ENCODE measurements at places on chromosomes 1 and 21. TPM values are rescaled to one million over a fixed set of nuclear protein-coding genes. Genes with fewer than 3 reads are reported as not detected.

DNA sequence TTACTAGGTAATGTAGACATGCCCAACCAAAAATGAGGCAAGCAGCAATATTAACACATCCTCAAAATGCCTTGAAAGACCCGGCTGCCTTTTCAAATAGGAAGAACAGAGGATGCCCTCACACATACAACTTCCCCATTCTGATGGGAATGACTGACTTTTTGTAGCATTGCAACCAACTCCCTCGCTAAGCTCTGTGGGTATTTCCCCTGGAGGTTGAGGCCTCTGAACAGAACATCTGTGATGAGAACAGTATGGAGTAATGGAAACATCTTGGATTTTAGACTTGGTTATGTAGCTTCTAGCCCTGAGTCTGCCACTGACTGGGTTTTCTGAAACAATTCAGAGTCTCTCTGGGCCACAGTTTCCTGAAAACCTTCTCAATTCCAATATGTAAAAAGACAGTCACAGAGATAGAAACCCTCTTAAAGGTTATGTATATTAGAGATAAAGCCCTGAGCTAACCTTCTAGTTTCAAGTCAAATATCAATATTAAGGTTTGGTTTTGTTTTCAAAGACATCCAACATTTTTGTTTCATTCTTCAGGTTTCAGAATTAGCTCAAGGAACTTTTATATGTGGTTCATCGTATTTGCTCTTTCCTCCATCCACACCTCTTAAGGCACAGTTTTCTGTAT lies 311.5 kb downstream of the SETD4 start:
- no peak for DNase-seq
- H3K27ac ChIP-seq: no peak overlapping the region
- no peaks in the 10 kb centered on the region for H3K36me3 ChIP-seq
- no peak overlapping the region for H3K4me3 ChIP-seq
- H3K4me1 ChIP-seq: peaks cover 2% of the 10 kb centered on the region

SPTA1 gene
- total RNA-seq: not detected

UBASH3A gene
- total RNA-seq: 77.4 TPM

RCAN1 gene
- 8.0 TPM for total RNA-seq

FALEC gene
- total RNA-seq: 0.64 TPM

DNA sequence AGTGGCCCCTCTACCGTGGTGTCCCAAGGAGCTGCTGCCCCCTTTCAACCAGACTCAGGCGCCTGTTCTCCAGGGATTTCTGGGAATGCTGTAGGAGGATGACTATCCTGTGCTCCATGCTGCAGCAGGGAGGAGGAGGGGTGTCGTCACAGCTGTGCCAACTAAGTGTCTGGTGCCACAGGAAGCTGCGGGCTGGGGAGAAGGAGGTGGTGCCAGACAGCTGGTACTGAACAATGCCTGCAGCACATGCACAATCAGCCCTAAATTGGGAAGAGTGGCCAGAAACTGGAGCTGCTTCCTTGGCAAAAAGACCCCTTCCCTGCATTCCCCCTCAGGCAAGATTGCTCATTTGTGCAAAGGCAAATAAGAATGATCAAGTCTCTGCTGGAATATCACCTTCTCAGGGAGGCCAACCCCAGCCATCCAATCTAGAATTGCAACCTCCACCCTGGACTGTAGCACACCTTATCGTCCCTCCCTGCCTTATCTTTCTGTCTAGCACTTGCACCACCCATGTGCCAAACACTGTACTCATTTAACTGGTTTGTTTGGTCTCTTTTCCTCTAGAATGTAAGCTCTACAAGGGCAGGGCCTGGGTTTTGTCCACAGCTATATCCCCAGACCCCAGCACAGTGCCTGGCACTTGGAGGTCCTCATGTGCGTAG lies 33.3 kb downstream of the LAMB3 start:
- H3K27ac ChIP-seq: no peak overlapping the region
- no peaks in the 10 kb centered on the region for H3K36me3 ChIP-seq
- H3K4me1 ChIP-seq: peaks cover 7% of the 10 kb centered on the region
- no peak for DNase-seq
- H3K4me3 ChIP-seq: no peak overlapping the region

- H3K27ac ChIP-seq: peak overlapping the region; percentile 89
- H3K4me1 ChIP-seq: peaks cover 50% of the 10 kb centered on the region
- peak overlapping the region; percentile 99 for H3K4me3 ChIP-seq
- H3K27me3 ChIP-seq: no peaks in the 10 kb centered on the region
- DNase-seq: no peak
- peaks cover 2% of the 10 kb centered on the region for H3K36me3 ChIP-seq
Observed at GRCh38 chr1:26305667-26306289, 658 bp downstream of the UBXN11 start.

- H3K27ac ChIP-seq: no peak overlapping the region
- H3K4me1 ChIP-seq: no peaks in the 10 kb centered on the region
- DNase-seq: no peak
- H3K36me3 ChIP-seq: no peaks in the 10 kb centered on the region
- H3K27me3 ChIP-seq: no peaks in the 10 kb centered on the region
Observed at GRCh38 chr21:29487154-29487553, 188.4 kb downstream of the BACH1 start.

DNA sequence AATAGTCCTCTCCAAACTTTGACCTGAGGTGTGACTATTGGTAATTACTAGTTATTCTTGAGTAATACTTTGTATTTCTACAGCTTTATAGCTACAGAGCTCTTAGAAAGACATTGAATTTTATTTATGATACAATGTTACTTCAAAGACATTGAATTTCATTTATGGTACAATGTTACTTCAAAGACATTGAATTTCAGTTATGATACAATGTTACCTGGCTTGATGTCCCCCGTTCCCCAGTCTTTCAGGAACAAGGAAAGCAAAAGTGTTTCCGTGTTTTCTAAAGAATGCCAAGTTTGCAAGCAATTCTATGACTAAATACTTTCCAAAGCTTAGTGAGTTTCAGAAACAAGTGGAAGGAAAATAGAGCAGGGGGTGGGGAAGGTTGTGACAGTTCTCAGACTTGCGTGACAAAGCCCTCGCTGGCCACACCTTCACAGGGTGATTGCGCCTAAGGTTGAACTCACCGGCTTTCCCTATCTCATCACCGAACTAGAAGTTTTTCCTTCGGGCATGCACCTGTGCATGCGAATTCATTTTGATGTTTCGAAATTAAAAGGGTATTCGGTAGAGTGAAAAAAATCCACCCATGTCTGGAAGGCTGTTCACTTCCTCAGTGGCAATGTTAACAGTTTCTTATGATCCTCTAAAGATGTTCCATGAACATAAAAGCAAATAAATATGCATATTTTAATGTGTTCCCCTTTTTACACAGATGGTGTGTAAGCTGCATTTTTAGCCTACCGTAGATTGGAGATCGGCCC lies 909 bp upstream of the PAXBP1 start:
- peak; percentile 66 for DNase-seq
- H3K4me3 ChIP-seq: peak overlapping the region; percentile 98
- H3K36me3 ChIP-seq: peaks cover 32% of the 10 kb centered on the region
- H3K4me1 ChIP-seq: peaks cover 44% of the 10 kb centered on the region

S100A14 gene
- total RNA-seq: not detected

FCRL4 gene
- total RNA-seq: not detected

GRCh38 chr1:109730666-109731065 lies 10.2 kb downstream of the GSTM3 start:
- no peak overlapping the region for H3K27ac ChIP-seq
- no peaks in the 10 kb centered on the region for H3K27me3 ChIP-seq
- no peaks in the 10 kb centered on the region for H3K36me3 ChIP-seq
- no peak overlapping the region for H3K4me3 ChIP-seq
- DNase-seq: no peak
- H3K4me1 ChIP-seq: no peaks in the 10 kb centered on the region

GRCh38 chr21:31162827-31163226 lies 124.6 kb upstream of the KRTAP19-8 start:
- DNase-seq: no peak
- H3K27ac ChIP-seq: no peak overlapping the region
- peaks cover 49% of the 10 kb centered on the region for H3K36me3 ChIP-seq
- no peaks in the 10 kb centered on the region for H3K27me3 ChIP-seq
- peaks cover 74% of the 10 kb centered on the region for H3K4me1 ChIP-seq
- H3K4me3 ChIP-seq: no peak overlapping the region

DNA sequence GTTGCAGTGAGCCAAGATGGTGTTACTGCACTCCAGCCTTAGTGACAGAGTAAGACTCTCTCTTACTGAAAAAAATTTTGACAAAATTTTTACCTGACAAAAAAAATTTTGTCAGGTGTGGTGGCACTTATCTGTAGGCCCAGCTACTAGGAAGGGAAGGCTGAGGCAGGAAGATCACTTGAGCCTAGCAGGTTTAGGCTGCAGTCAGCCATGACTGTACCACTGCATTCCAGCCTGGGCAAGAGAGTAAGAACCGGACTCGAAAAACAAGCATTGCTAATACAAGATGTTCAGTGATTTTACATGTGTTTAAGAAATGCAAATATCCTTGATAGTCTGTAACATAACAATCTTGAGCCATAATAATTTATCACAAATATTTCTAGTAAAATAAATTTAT lies 46.9 kb downstream of the USP48 start:
- peaks cover 31% of the 10 kb centered on the region for H3K36me3 ChIP-seq
- no peaks in the 10 kb centered on the region for H3K27me3 ChIP-seq
- no peak overlapping the region for H3K27ac ChIP-seq
- H3K4me3 ChIP-seq: no peak overlapping the region
- DNase-seq: no peak

DDI2 gene
- 31.0 TPM for total RNA-seq

AMY1C gene
- not detected for total RNA-seq

DNA sequence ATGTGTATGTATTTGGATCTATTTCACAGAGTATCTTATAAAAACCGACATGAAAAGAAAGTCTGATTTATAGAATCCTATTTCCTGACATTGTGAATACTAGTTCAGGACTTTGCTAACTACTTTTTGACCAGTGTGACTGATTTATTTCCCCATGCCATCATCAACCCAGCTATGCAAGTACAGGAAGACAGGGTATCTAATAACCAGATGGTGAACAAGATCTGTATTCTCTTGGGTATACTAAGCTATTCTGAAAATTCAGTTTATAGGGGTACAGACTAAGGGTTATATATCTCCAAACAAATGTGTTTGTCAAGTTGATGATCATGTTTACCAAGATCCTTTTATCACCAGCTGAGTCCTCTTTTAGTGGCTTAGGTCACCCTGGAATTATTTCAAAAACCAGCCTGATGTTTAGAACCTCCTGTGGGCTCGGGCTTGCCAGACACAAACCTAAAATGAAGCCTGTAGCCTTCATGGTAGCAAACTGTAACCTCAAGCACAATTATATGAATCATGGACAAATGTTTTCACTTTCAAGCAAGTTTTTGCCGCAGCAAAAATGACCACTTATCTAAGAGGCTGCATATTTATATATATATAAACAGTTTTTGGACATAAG lies 185.1 kb downstream of the FGGY start:
- H3K27ac ChIP-seq: no peak overlapping the region
- H3K4me1 ChIP-seq: peaks cover 7% of the 10 kb centered on the region
- H3K27me3 ChIP-seq: peaks cover 1% of the 10 kb centered on the region

- no peak overlapping the region for H3K4me3 ChIP-seq
- no peaks in the 10 kb centered on the region for H3K36me3 ChIP-seq
- no peak overlapping the region for H3K27ac ChIP-seq
- DNase-seq: no peak
- H3K27me3 ChIP-seq: no peaks in the 10 kb centered on the region
Observed at GRCh38 chr21:21463456-21463855, 465.2 kb downstream of the NCAM2 start.

GRCh38 chr1:215228193-215228592 lies 145.7 kb downstream of the KCNK2 start:
- no peak overlapping the region for H3K27ac ChIP-seq
- no peak for DNase-seq

GRCh38 chr1:67823615-67824014 lies 9.7 kb downstream of the GNG12 start:
- H3K27me3 ChIP-seq: peaks cover 28% of the 10 kb centered on the region
- H3K36me3 ChIP-seq: no peaks in the 10 kb centered on the region
- no peak overlapping the region for H3K27ac ChIP-seq
- H3K4me1 ChIP-seq: no peaks in the 10 kb centered on the region
- H3K4me3 ChIP-seq: no peak overlapping the region
- DNase-seq: no peak

DNA sequence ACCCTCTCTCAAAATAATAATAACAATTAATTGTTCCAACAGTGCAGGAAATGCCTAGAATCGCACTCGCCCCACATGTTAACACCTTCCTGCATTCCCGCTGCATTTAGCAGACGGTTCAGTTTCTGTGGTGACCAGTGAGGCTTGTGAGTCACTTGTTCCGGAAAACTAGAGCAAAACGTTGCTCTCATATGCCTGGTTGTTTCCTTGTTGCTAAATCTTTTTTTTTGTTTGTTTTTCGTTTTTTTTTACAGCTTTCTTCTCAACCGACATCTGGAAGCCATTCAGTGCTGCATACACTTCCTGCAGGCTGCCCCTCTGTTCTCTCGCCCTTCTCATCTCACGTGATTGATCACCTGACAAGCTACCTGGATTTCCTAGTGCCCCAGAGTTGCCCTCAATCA lies 56.9 kb upstream of the TMPRSS2 start:
- no peak for DNase-seq
- peak overlapping the region; percentile 20 for H3K27ac ChIP-seq
- H3K4me3 ChIP-seq: no peak overlapping the region
- H3K4me1 ChIP-seq: peaks cover 6% of the 10 kb centered on the region
- H3K36me3 ChIP-seq: no peaks in the 10 kb centered on the region
- no peaks in the 10 kb centered on the region for H3K27me3 ChIP-seq

RNF186 gene
- not detected for total RNA-seq

DNA sequence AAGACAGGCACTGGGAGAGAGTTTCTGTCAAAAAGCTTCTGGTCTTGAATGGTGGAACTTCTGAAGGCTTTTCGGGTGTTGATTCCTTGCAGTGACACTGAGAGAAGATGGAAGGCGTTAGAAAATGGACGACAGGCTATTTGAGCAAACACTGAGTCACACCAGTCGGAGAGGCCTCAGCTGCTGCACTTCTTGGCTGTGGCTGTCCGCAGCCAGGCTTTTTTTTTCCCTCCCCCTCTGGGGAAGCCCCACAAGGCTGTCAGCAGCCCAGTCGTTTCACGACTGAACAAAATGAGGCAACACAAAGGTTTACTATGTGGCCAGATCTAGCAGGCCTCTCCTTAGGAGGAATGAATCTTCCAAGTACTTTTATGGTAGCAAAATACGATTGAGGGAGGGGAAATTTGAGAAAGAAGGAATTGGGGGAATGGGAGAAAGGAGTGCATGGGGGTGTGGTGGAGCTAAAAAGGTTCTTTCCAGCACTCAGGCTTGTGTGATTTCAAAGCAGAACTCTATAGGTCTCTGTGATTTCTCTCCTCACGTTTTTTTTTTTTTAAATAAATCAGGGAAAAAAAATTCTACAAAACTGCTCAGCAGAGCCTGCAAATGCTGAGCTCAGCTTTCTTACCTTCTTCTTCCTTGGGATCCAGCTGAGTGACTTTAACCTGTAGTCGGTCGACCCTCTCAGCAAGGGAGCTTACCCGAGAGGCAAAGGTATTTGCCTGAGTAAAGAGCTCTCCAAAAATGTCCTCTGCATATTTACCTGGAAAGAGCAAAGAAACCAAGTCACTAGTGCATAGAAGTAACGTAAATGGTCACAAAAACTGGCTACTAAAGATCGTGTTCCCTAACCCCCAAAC lies 26.1 kb downstream of the GPR3 start:
- H3K4me1 ChIP-seq: peaks cover 41% of the 10 kb centered on the region
- DNase-seq: no peak
- H3K27me3 ChIP-seq: no peaks in the 10 kb centered on the region

GRHL3 gene
- not detected for total RNA-seq

GRCh38 chr1:172184506-172185191 lies 235.8 kb upstream of the C1orf105 start:
- H3K4me3 ChIP-seq: no peak overlapping the region
- no peaks in the 10 kb centered on the region for H3K27me3 ChIP-seq
- H3K4me1 ChIP-seq: peaks cover 47% of the 10 kb centered on the region
- no peak for DNase-seq

LMX1A gene
- total RNA-seq: not detected
